A172 (cell line): ENCODE measurements at places on chromosomes 2 and 18.

GRCh38 chr2:88709181-88709631, 17.7 kb downstream of the RPIA start:
- peak; percentile 7 for DNase-seq

- DNase-seq = no peak
Observed at GRCh38 chr2:144705328-144706245, 185.7 kb upstream of the ZEB2 start.

- DNase-seq = no peak
Observed at GRCh38 chr2:2827761-2828221, 496.7 kb upstream of the MYT1L start.

GRCh38 chr2:209556354-209556961, 132.6 kb downstream of the MAP2 start:
- DNase-seq = peak; percentile 59

DNA sequence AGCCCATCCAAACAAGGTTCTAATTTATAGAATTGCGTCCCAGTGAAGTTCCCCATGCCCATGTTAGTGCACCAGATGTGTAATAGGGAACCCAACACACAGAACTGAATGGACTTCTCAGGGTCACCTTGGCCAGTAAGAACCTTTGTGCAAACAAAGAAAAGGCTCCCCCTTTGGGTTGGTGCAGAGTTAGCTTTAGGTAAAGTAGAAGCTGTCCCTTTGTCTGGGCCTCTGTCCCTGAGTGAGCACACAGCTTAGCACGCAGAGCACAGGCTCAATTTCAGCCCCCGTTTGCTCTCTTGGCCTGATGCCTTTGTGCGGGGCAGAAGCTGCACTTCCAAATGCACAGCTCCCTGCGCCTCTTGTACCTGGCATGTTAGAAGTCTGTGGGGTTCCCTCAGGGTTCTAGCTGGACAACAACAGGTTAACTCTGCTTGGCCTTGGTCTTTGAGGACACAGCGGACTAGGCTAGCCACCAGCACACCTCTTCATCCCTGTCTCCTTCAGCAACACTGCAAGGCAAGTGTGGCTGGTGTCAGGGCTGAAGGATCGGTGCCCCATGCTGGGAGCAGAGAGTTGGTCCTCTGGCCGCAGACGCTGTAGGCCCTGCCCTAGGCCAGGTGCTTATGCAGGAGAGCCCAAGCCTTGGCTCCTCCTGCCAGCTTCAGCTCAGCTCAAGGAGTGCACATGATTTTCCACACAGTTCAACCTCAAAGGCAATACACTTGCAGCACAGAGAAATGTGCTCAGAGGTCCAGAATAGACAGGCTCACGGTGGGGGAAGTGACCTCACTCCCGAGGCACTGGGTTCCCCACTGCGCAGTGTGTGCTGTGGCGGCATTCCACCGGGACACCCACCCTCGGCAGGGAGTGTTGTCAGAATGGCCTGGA, 73.3 kb upstream of the FOSL2 start:
- peak; percentile 57 for DNase-seq

- DNase-seq = peak; percentile 22
Observed at GRCh38 chr18:44679056-44679913, 1.4 kb upstream of the SETBP1 start.

GRCh38 chr2:200335657-200336056, 29.2 kb downstream of the SPATS2L start:
- no peak for DNase-seq

- DNase-seq = no peak
Observed at GRCh38 chr2:193894081-193894480, 1699.3 kb upstream of the TMEFF2 start.

- no peak for DNase-seq
Observed at GRCh38 chr2:205079173-205079572, 533.9 kb downstream of the PARD3B start.

GRCh38 chr18:33212363-33212762, 228.2 kb downstream of the CCDC178 start:
- DNase-seq = no peak

- no peak for DNase-seq
Observed at GRCh38 chr18:78899241-78899640, 80.4 kb upstream of the SALL3 start.

GRCh38 chr2:28643911-28644334, 107.7 kb upstream of the PPP1CB start:
- DNase-seq = peak; percentile 95

DNA sequence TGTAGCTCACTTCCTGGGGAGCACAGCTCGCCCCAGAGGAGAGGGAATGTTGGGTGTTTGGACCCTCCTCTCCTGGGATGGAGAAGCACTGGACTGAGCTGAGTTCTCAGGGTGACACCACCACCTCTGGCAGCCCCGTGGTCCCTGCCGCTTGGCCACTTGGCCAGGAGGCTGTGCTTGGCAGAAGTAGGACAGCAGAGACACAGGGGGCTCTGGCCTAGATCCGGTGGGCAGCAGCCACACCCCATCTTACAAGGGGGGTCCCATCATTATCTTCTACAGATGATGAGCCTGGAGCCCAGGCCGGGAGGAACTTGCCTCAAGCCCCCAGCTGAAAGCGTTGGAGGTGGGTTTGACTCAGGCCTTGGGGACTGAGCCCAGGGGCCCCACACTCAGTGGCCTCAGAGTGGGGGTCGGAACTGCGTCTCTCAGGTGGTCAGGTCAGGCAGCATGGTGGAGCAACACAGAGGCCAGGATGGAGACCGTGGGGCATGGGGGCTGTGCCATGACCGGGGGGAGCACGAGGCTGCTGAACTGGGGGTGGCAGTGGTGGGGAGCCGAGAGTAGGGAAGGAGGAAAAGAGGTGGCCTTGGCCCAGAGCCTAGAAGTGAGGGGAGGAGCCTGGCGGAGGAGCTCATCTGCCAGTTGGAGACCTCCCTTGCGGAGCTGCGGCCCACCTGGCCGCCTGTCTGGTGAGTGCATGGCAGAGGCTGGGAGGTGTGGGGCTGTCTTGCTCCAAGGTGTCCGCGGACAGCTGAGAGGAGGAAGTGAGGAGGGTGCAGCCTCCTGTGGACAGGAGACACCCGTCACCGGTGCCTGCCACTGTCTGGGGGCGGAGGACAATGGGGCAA, 63.6 kb upstream of the HDAC4 start:
- no peak for DNase-seq

GRCh38 chr18:49008156-49008555, 57.4 kb upstream of the SMAD7 start:
- DNase-seq = no peak

GRCh38 chr2:118062048-118062447, 26.2 kb upstream of the INSIG2 start:
- peak; percentile 3 for DNase-seq

GRCh38 chr2:162028511-162028910, 45.5 kb downstream of the DPP4 start:
- DNase-seq = no peak

GRCh38 chr2:241123816-241124536, 21.9 kb upstream of the MTERF4 start:
- DNase-seq = no peak

DNA sequence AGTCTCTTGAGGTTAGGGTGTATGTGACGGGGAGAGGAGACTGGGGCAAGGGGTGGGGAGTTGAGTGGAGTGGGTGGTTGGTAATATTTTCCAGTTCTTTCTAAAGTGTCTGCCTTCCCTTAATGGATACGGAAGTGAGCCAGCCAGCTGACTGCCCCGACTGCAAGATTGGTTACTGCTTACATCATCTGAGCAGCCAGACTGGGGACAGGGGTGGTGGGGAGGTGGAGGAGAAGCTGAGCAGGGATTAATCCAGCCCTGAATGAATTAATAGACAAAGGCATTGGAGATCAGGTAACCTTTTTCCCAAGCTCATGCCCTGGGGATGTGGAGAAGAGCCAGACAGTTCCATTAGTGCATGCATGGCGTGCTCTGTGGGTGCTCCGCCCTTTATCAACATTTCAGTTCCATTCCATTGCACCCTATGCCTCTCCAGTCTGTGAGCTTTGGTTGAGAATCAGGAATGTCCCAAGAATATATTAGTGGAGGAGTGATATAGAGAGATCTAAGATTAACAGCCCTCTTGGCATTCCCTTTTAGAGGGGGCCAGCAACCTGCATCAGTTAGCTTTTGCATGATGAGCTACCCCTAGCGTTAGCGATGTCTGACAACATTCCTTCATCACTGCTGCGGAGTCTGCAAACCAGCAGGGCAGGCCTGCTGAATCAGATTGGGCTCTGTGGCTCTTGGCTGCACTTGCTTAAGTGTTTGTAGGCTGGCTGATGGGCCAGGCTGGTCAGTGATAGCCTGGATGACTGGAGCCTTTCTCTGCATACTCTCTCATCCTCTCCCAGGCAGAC, 67.4 kb downstream of the TNP1 start:
- DNase-seq = no peak

DNA sequence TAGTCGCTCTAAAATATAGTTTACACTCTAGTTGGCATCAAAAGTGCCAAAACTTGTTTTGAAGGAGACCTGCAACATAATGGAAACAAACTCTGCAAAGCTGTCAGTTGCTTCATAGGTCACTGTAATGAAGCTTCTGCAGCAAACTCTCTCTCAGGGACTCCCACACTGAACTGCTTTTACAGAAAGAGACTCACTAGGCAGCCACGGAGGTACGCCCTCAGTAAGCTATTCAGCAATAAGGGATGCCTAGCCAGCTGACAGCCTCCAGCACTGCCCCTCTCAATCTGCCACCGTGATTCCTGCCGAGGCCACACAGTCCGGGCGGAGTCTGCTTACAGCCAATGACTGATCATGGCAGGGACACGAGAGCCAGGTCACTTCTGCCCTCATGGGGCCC, 51.1 kb downstream of the COLEC12 start:
- DNase-seq = no peak

GRCh38 chr2:77512507-77512906, 9.7 kb downstream of the LRRTM4 start:
- DNase-seq = peak; percentile 45

GRCh38 chr2:202122980-202123720, 50.1 kb downstream of the KIAA2012 start:
- no peak for DNase-seq
